Epithelial cell of proximal tubule (primary cell): ENCODE measurements at places on chromosomes 3 and 15.

DNA sequence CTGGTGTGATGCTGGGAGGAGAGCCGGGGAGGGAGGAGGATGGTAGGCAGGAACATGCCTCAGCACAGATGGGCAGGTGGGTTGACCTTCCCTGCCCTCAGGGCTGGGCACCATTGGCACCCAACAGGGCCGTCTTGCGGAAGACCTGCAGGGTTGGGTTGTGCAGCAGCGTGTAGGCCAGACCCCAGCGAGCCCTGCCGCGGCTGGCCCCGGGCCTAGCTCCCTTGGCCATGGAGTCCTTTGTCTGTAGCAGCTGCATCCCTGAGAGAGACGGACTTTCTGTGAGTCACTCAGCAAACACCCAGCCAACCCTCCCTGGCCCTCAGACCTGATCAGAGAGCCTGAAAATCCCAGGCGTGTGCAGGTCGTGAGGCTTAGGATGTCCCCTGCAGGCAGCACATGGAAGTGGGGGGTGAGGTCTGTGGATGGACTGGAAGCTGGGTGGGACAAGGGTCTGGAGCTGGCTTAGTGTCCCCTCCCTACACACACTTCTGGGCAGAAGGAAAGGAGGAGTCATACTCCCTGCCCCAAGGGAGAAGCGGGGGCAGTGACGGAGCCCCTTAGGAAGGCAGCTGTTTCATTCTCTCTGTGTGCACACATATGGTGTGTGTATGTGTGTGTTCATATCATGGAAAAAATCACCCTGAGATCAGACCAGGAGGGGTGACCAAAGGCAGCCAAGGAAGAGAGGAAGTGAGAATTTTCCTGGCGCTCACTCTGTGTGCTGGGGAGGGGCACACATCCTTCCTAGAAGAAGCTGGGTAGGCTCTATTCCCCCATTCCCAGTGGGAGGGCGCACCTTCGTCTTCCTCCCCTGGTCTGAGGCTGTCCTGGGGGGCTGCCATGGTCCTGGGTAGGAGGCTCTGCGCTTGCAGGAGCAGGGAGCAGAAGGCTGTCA lies 6.7 kb downstream of the ISLR start:
- DNase-seq: no peak

DNA sequence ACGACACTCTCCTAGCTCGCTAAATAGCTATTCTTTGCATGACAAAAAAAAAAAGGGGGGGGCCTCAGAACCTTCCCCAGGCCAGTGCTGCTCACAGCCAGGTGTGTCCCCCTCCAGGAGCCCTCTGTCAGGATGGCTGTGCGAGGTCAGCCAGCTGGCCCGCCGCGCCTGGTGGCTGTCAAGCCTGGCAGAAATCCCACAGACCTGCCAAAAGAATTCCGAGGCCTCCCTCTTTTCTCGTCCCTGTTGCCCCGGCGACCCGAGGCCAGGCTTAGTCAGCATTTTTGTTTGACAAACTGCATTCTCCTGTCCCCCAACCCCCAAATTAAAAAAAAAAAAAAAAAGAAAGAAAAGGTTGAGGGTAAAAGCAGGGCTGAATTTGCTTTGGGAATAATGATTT lies 61.9 kb downstream of the TM4SF4 start:
- DNase-seq: no peak

GRCh38 chr3:120203016-120203415 lies 82.0 kb downstream of the GPR156 start:
- no peak for DNase-seq

- no peak for DNase-seq
Observed at GRCh38 chr3:88059380-88060170, 520 bp downstream of the ZNF654 start.

DNA sequence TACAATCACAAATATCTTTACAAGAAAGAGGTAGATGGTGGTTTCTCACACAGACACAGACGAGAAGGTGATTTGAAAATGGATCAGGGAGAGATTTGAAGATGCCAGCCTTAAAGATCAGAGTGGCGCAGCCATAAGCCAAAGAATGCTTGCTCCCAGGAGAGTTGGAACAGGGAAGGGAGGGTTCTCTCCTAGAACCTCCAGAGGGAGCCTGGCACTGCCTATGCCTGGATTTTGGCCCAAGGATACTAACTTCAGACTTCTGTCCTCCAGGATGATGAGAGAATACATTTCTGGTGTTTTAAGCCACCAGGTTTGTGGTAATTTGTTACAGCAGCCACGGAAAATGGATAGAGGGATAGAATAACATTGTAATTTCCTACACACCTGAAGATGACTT lies 279.1 kb downstream of the FAM43A start:
- no peak for DNase-seq

DNA sequence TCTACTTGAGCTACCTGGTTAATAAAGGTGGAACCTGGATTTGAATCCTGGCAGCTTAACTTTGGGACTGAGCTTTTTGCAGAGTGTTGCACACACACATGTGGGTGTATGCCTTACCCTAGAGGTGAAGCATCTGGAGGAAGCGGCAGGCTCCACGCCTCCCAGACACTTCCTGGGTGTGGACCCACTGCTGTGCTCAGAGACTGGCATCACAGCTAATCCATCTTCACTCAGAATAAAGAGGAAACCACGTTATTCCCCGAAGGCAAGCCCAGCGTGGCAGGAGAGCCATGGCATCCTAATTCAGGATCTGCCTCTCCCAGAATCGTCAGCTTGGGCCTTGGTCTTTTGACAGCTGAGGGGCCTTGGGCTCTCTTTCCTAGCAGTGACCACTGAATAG lies 25.5 kb downstream of the CCDC13 start:
- DNase-seq: no peak

DNA sequence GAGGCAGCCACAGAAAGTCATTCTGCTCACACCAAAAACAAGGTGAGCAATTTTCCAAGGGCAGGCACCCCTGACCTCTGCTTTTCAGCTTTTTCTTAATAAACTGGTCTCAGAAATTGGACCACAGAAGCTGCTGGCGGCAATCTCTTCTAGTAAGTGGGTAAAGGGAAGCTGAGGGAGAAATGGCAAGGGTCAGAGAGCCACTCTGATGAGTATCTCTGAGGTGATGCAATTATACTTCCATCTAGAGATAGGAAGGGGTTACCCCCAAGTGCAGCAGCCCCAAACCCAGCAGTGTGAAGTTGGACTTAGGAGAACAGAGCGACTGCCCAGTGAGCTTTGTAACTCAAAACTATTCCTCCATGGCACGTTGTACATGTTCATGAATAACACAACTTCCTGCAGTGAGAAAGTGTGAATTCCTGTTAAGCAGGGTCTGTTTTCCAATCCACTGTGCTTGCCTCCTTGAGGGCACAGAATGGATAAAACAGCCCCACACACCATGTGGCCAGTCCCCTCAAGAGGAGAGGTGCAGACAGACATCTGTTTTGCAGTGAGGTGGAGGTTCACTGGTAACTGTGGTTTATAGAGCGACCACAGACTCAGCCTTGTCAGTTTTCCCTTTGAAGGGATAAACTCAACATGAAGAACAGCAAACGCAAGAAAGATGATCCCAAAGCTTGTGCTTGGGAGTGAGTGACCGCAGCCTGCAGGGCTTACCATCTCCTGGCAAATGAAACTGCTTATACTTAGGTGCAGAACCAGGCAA lies 683.4 kb upstream of the CFAP20DC start:
- DNase-seq: no peak

GRCh38 chr3:120353463-120353862 lies 4.3 kb upstream of the LRRC58 start:
- DNase-seq: no peak

DNA sequence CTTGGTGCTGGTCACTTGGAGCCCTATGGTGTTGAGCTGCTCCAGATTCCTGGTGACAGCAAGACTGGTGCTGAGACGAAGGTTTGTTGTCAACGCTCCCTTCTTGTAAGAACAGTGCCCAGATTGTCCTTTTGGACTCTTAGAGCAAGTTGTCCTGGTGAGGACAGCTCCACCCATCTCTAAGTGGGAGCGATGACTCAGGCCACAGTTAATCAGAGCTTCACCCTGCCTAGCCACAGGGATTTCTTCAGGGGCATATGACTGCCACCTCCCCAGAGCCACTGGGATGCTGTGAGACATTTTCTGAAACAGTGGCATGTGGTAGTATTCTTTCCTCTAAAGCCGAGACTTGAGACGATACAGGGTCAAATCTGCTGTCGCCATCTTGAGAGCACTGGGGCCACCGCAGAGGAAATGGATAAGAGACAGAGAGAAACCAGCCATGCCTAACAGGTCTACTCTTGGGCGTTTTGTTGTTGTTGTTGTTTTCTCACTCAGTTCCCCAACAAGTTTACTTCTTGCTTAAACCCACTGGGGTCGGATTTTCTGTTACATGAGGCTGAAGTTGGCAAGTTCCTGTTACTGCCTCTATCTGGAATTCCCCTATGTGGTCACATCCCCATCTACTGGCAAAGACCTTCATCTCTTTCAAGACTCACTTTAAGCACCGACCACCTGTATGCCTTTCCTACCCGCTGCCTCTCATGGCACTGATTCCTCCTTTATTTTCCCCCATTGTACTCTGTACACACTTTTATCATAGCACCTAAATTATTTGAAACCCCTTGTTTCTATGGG lies 16.0 kb upstream of the PCOLCE2 start:
- DNase-seq: no peak

DNA sequence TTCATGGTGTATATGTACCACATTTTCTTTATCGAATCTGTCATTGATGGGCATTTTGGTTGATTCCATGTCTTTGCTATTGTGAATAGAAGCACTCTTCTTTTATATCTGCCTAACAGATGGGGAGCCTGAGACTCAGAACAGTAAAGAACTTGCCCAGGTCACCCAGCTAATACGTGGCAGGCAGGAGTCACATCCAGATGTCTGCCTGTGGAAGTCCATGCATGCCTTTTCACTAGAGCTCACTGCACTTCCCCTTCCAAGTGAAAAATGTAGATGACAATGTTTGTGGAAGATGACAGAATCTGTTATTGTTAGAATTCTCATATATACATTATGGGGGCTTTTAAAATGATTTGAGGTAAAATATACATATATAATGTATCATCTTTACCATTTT lies 165.0 kb downstream of the PDZRN3 start:
- no peak for DNase-seq

- DNase-seq: no peak
Observed at GRCh38 chr3:46361408-46362283, 7.7 kb downstream of the CCR2 start.

DNA sequence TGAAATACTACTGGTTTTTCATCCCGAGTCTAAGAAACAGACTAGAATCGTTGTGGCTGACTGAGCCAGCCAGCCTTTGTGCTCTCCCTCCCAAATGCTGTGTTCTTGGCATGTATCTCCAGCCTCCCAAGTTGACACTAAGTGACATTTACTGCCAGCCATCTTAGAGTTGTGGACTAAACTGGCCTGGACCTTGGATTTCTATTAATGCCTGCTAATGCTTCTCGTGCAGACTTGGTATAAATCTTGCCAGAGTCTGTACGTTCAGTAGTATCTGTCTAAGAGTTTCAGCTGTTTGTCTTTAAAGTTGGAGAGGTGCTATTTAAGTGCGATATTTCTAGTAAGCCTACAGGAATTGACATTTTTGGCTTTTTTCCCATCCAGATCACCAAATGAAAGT lies 166.6 kb upstream of the BHLHE40 start:
- DNase-seq: no peak

- DNase-seq: no peak
Observed at GRCh38 chr3:177608443-177608842, 411.2 kb upstream of the TBL1XR1 start.

- no peak for DNase-seq
Observed at GRCh38 chr3:13069495-13069894, 3.7 kb downstream of the IQSEC1 start.

- no peak for DNase-seq
Observed at GRCh38 chr3:197791892-197792647, 1.0 kb downstream of the LRCH3 start.

DNA sequence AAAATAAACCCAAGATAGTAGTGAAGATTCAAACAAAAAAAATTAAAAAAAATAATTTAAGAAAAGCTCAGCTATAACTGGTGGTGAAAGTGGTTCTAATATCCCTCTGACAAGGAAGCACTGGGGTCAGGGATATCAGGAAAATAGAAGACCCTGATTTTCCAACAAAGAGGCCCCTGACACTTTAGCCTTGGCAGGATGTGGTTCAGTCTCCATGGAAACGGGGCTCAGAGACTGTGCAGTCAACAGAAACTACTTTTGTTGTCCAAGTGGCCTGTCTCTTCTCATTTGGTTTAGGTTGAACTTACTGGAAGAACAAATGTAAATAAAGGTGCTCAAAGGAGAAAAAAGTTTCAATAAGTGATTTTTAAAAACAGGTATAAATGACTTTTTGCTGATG lies 27.2 kb downstream of the INTS14 start:
- DNase-seq: no peak

- DNase-seq: no peak
Observed at GRCh38 chr3:143538577-143538981, 309.7 kb downstream of the SLC9A9 start.

GRCh38 chr3:13878281-13879101 lies 1.4 kb downstream of the WNT7A start:
- no peak for DNase-seq

DNA sequence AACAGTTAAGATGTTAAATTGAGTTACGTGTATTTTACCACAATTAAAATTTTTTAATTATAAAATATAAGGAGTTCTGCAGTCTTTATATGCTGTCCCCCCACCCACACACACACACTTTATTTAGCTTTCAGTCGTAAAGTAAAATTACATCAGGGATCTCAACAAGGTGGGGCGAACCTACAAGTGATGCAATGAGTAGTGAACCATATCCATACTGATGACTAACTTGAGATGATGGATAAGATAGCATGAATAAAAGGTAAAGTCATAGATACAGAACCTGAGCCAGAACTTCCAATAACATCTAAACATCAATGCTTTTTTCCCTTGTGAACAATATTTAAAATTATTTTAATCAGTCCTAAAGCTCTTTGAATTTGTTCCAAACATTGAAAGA lies 77.2 kb downstream of the VPS13C start:
- no peak for DNase-seq

GRCh38 chr3:129549805-129550204 lies 6.8 kb downstream of the H1-8 start:
- DNase-seq: no peak

- DNase-seq: no peak
Observed at GRCh38 chr3:178182337-178182779, 353.9 kb upstream of the KCNMB2 start.

GRCh38 chr15:94421706-94422105 lies 190.3 kb downstream of the MCTP2 start:
- no peak for DNase-seq

GRCh38 chr3:98788651-98789050 lies 25.5 kb downstream of the ST3GAL6 start:
- DNase-seq: no peak
